EH (cell line): ENCODE measurements at places on chromosomes 16 and 17.

DNA sequence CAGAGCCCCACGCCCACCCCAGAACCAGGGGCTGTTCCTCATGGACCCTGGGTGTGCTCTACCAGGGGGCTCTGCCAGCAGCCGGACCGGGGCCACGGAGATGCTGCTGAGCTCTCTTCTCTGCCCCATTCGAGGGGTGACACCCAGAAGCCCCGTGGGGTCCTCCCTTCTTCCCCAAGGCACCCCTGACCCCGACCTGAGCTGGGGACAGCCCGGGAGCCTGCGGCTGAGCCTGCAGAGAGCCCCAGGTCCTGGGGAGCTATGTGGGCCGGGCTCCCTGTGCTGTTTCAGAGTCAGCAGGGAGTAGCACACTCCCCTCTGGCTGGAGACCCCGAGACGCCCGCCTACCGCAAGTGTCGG, 1.2 kb upstream of the PRR35 start:
- no peak for DNase-seq

GRCh38 chr17:29303386-29303785, 9.4 kb upstream of the NUFIP2 start:
- no peak for DNase-seq

DNA sequence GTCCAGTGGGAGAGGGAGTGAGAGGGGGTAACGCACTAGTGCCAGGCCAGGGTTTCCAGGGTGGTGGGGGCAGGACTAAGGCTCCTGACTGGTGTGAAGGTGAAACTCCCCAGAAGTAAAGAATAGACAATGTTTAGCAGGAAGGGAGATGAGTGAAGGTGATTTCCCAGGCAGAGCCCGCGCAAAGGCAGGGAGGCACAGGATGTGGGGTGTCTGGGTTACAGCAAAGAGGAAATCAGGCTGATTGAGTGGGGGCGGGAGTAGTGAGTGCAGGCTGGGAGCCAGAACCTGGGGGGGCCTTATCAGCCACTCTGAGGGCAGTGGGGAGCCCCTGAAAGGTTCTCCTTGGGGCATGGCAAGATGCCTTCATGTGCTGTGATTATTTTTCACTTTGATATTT, 167.5 kb downstream of the UTP18 start:
- no peak for DNase-seq

DNA sequence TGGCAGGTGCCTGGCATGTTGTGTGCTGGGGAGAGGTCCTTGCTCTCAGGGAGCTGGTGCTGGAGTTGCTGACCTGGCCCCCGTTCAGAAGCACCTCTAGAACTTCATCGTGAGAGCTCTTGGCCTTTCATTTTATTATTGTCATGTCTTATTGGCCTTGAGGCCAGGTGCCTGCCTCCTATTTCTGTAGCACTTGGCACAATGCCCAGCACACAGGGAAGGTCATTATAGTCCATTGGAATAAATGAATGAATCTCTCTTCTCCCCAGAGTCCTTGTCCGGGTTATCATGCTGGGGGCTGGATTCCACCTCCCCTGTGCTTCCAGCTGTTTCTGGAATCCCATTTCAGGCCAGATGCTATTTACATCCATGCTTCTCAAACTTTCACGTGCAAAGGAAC, 169.2 kb downstream of the HAPSTR1 start:
- DNase-seq: no peak

- peak; percentile 51 for DNase-seq
Observed at GRCh38 chr17:74770498-74771318, 5.4 kb downstream of the NAT9 start.

DNA sequence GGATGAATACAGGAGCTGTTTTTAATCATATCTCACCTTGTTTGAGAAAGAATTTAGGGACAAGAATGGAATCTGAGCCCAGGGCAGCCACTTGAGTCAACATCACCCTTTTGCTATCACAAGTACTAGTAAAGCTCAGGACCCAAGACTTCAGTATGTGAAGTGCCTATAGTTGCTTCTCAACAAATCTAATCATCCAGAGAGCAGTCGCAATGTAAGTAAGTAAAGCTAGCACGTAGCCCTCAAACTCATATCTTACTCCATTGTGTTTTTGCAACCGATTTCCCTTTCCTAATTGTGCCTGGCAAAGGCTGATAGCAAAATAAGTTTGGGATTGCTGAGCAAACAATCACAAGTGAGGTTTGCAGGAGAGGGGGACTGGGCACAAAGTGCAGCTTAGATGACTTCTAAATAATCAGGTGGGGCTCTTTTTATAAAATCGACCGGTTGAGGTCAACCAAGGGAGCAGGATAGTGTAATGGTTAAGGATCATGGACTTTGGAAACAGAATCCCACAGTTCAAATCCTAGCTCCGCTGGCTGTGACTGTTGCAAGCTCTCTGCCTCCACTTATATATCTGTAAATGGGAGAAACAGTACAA, 13.0 kb downstream of the TOB1 start:
- DNase-seq: no peak

- DNase-seq: no peak
Observed at GRCh38 chr17:28369684-28370034, 448 bp downstream of the VTN start.

DNA sequence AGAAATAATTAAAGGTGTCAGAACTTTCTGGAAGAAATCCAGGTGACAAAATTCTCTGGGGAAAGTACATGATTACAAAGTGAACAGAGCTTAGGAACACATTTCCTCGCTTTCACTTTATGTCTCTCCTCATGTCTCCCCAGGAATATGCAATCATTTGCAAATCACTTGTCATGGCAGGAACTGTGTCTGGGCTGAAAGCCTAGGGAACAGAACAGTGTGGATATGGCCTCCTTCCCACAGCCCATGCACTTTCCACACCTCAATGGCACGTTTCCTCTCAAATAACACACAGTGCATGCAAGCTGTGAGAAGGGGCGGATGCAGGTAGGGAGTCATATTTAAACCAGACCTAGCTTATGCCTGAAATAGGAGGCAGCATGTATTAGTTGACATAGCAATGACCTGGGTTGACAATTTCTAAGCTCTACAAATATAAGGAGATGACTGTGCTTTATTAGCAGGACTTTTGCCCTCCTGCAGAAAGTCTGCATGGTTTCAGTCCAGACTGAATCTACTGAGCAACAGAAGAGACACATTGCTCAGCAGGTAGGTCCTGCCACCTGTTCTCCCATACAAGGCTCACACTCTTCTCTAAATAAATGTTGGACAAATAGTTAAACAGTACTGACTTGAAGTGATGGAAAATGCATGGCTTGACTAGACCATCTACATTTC, 236.0 kb upstream of the ELAC2 start:
- DNase-seq: no peak

DNA sequence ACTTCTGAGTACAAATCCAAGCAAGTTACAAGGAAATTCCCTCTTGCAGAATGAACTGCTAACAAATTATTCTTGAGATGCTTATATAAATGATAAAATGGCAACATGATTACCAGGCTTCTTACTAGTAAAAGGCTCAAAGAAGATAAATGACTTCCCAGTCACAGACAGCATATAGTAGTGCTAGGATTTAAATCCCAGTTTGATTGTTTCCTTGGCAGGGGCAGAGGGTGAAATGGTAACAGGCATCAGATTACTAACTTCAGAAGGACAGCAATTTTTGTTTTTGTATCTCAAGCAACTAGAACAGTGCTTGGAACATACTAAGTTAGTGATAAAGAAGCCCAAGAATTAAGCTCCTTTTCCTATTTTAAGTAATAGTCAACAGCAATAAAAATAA, 102.8 kb downstream of the SSH2 start:
- DNase-seq: no peak

DNA sequence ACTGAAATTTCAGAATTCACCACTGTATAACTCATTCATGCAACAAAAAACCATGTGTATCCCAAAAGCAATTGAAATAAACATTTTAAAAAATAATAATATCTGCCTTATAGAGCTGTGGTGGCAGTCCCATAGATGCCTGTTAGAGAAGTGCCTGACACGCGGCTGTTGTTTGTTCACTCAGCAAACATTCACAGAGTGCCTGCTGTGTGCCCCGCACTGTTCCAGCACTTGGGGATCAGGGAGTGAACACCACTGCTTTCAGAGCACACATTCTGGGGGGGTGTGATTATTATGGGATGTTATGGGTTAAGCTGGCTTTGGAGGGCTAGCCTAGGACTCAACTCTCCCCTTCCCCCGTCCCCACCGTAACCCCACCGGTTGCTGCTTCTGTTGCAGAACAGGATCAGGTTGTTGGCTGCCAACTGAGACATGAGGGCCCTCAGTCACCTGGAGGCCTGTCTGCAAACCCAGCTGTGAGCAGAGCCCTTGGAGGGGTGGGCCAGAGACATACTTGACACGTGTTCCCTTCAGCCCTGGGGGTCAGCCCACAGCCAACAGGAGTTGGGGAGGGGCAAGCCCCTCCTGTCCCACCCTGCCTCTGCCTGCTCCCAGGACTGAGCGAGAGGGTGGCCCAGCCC, 103.3 kb upstream of the CIBAR2 start:
- no peak for DNase-seq

GRCh38 chr16:21158208-21159110, at the start of gene LDAF1:
Gene LDAF1, plus strand, starts transcription at chr16:21158674. Its CDS starts 2,509 bp downstream, at chr16:21161183.
- peak; percentile 82 for DNase-seq

GRCh38 chr16:26524281-26524680, 542.4 kb upstream of the C16orf82 start:
- no peak for DNase-seq

- peak; percentile 26 for DNase-seq
Observed at GRCh38 chr17:71338396-71338795, 782.4 kb upstream of the SOX9 start.

DNA sequence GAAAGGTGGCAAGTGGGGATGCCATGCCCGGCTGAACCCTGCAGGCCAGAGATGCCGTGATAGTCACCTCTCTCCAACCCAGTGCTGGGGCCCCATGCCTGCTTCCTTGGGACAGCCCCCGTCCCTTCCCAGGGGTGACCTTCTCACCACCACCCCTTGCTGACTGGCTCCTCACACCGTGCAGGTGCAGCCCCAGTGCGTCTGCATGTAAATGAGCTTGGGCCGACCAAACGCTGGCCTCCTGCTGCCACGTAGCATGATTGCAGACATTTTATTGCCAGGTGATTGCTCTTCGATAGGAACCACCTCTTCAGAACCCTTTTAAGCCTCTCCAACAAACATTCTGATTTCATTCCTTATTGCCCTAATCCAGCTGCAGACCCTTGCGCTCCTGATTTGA, 32.5 kb downstream of the ASIC2 start:
- no peak for DNase-seq

DNA sequence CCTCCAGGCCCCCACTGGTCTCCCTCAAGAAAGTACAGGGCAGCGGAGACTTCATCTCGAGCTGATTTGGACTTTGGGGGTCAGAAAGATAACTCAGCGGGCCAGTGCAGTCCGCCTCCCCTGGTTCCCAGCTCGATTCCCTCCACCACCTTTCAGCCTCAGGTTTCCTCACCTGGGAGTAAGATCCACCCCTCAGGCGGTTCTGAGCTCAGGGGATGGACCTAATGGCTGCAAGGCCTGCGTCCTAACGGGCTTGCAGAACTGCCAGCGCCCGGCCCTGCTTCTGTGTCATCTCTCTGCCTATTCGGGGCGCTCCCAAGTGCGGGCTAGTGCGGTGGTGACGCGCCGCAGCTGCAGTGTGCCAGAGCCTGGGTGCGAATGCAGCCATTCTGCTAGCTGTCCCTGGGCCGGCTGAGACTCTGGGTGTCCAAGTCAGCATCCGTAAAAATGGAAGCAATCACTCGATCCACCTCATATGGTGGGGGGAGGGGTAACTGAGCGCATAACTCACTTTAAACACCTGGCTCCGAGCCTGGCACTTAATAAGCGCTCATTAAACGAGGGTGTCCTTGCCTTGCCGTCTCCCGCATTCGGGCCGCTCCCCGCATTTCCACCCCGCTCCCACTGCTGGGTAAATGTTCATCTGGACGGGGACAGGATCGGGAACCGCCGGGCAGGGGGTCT, 129.6 kb upstream of the LHX1 start:
- no peak for DNase-seq

- peak; percentile 76 for DNase-seq
Observed at GRCh38 chr16:74724820-74725549, 24.3 kb upstream of the MLKL start.

DNA sequence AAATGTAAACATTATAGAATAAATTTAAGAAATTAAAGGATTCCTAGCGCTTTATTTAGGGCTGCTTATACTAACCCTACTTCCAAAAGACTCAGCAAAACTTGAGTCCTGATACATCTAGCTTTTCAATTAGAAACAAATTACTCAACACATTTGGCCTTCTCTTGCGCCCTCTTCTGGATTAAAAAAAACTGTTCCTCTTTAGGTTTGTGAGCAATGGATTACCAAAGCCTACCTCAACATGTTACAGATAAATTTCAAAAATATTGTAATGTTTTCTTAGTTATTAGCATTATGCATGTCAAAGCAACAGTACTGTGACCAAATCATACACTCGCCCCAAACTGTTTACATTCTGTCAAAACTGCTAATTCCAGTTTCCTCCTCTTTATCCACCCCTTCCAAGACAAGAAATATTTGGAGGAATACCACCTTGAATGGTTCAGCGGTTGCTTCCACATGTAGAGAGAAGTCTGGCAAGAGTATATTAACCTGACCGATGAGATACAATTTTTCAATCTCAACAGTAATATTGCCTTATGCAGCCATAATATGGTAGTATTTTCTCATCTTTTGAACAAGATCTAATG, 2.7 kb downstream of the NUFIP2 start:
- DNase-seq: peak; percentile 76

DNA sequence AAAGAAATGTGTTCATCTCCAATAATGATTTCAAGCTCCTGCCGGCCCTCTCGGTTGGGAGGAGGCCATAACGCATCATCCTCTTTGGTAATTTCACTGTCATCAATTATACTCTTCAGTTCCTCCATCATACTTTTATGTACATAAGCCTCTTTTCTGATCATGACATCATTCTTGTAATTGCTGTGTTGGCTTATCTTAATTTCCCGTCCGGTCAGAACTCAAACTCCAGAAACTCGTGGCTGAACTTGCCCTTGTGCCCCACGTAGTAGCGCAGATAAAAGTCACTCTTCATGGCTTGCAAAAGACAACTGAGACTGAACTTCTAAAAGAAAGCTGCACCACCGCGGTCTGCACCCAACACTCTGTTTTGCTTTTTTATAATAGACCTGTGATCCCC, 13.6 kb downstream of the TMEM220 start:
- DNase-seq: no peak

DNA sequence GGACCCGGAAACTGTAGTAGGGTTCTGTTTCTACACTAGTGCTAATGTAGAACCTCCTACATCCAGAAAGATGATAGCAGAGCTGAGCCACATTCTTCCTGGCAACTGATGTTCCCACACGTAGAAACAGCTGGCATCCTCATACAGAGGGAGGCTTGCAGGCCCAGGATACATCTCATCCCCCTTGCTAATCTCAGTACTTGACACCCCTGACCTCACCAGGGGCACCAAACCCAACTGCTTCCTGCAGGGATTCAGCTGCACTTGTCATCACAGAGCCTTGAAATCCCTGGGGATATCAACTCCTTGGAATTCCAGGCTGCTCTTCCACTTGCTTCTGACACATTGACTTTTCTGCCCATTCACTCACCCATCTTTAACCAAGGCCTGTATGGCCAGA, 75.2 kb upstream of the HSBP1 start:
- DNase-seq: no peak

GRCh38 chr16:1770328-1771187, 785 bp downstream of the NME3 start:
- peak; percentile 50 for DNase-seq

GRCh38 chr16:19323596-19323995, 38.1 kb downstream of the CLEC19A start:
- no peak for DNase-seq
